ENCODE measurements at places on chromosomes 2 and 18.

GRCh38 chr2:41832218-41832617 is 215.6 kb upstream of the PKDCC start:
- DNase-seq, result no peak

DNA sequence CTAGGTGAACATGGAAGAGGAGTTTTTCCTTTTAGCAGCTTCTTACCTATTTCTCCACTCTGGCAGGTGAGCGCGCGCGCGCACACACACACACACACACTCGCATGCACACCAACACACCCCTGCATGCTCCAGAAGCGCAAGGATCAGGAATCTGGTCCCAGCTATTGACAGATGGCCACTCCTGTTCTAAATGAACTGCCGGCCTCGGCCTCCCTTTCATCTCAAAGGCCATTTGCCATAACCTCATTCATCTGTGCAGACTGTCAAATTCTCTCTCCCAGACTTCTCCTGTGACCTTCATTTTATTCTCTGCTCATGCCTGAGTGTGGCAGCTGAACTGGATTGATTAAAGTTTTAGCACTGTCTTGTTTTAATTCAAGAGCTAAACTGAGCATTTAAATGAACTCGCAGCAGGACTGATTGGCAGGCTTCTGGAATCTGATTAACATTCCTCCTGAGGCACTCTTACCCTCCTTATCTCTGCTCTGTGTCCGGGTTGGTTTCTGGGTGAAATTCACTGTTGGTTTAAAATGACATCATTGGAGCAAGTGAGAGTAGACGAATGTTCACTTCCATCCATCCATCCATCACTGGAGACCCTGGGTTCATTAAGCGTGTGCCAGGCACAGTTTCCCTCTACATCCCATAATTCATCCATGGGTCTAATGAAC is 58.8 kb downstream of the FECH start:
- no peak for DNase-seq

DNA sequence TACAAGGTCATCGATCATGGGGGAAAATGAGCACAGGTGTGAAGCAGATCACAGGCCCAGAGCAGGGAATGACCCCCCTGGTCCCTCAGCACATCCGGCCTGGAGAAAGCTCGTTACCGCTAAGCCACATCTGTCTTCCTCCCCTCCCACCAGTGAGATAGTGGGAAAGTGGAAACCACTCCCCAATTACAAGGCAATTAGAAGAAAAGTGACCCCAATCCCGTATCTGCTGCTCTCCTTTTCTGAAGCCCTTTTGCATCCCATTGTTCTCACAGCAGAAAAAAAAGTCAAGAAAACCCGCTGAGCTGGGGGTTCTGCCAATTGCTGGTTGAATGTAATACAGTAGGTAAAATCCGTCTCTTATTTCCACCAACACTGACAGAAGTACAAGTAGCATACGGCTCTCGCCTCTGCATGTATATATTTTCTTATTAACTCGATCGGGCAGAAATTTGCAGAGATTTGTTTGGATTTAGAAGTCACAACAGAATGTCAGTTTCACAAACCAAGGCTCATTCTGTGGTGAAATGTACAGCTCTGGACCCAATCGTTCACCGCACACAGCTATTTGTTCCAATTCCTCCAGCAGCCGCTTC is 287.0 kb downstream of the TCF4 start:
- no peak for DNase-seq

DNA sequence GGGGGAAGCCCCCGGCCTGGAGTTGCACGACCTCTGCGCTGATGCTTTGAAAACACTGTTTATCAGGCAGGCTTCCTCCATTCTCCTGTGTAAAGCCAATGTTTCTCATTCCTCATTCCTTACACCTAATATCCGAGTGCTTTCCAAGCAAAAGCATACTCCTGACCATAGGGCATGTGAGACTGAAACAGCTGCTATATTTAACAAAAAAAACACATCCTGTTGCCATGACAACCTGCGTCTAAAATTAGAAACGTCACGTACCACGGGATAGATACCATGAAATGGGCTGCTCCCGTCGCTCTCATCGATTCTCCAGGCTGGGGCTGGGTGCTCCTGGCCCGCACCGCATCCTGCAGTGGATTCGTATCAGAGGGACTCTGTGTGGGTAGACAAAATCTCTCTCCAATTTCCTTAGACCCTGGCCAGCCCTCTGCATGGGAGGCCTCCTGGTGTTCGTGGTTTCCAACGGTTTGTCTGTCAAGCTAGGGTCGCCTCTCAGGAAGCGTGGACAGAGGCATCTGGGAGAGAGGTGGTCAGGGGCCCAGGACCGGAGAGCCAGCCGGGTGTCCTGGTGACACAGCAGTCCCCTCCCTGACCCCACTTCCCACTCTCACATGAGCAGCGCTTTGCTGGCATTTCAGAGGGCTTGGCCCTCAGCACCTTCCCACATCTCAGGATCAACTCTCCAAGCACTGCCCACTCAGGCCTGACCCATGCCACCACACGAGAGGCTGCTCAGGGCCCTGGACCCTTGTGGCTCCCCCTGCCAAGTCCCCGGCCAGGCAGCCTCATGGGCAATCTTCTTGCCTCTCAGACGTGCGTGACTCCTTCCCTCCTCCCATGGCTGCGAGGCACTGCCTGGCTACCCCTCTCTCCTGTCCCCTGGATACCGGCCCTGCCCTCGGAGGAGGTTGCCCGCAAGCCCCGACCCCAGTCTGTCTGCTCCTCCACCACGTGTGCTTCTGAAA is 268.1 kb downstream of the NDUFA10 start:
- DNase-seq, result no peak

GRCh38 chr2:46492301-46492700 is 12.9 kb downstream of the TMEM247 start:
- no peak for DNase-seq

DNA sequence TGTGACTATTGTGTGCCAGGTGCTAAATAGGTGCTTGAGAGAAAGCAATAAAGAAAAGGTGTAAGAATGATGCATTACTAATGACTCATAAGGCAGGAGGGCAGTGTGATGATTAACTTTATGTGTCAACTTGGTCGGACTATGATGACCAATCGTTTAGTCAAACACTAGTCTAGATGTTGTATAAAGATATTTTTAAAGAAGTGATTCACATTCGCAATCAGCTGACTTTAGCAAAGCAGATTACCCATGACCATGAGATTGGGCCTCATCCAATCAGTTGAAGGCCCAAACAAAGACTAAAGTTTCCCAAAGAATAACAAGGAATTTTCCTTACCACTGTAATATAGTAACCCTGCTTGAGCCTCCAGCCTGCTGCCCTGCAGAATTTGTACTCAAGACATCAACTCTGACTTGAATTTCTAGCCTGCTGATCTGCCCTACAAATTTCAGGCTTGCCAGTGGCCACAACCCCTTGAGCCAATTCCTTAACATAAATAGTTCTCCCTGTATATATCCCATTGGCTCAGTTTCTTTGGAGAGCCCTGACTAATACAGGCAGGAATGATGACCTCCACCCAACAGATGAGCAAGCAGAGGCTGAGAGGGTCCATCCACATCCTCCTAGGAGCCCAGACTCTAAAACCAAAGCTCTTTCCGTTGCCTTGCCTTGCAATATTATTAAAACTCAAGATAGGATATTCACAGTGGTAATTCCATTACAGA is 132.6 kb downstream of the ACTR3 start:
- DNase-seq, result no peak

DNA sequence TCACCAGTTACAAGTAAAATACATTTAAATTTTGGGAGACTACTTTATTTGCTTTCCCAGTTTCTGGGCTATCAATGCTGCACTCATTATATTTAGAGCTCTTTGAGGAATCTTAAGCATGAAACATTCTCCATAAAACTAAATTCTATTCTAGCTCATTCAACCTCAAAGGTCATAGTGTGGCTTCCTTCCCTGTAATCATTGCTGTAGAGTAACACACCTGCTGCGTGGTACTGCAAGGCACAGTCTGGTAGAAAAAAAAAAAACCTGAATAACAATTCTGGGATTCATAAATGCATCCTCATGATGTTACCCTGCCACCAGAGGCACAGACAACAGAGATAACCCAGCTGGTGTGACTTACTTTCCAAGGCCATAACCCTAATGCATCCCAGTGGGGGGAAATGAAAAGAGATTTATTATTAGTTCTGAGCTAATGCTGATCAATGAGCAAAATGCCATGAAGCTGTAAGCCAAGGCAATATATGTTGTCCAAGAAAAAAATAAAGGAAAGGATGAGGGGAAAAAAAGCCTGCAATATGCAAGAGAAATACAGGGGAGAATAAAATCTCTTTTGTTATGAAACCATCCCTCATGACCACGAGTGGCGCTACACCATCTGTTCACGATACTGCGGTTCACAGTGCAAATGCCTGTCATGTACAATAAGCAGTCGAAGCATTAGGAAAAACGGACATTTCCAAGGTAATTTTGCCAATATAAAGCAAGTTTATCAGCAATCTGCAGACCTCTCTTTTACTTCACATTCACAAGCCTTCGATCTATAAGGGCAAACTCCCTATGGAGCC is 1481.6 kb upstream of the PIK3C3 start:
- no peak for DNase-seq

DNA sequence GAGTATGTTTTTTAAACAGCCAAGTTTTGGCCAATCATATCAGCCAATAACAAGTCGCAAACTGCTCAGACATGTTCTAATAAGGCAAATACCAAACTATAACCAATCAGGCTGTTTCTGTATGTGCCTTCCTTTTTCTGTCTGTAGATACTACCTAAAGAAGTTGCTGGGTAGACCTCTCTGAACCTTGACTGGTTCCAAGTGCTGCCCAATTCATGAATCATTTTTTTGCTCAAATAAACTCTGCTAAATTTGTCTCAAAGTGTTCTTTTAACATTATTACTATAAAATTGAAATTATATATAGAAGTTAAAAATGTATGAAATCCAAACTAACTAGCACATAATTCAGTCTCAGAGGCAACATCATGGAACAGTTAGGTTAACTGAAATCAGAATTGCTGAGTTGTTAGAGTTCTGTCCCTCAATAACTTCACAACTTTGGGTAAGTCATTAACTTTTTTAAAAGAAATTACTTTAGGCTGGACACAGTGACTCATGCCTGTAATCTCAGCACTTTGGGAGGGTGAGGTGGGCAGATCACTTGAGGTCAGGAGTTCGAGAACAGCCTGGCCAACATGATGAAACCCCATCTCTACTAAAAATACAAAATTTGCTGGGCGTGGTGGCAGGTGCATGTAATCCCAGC is 4.9 kb upstream of the TTC21B start:
- DNase-seq, result no peak

DNA sequence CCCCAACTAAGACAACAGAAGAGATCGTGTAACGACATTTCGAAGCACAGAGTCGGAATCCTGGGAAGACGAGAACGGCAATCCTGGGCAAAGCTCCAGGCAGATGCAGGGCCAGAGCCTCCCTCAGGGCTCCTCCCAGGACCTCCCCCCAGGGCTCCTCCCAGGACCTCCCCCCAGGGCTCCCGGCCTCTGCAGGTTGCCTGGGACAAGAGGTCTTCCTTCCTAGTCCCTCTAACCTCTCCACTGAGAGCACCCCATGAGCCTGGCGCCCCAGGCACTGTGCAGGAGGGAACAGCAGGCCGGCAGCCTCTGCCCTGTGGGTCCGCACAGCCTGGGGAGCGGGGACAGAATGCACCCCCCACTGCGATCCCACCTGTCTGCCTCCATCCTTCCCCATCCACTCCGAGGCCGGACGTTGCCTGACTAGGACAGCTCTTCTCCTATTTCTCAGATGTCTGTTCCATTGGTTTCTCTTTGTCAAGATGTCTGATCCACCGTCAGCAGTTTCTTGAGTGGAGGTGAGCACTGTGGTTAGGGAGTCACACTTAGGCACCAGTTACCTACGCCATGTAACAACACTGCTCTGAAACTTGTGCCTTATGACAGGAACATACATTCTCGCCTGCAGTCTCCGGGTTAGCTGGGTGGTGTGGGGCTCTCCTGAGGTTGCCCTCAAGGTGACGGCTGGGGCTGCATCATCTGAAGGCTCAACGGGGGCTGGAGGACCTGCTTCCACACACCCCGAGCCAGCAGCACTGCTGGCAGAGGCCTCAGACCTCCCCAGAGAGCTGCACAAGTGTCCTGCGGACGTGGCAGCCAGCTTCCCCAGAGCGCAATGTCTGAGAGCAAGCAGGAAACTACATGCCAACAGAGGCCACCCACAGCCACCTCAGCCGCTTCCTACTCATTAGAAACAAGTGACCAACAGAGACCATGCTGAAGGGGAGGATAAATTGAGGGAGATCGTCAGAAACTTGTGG is 28.9 kb downstream of the ADI1 start:
- DNase-seq, result no peak

DNA sequence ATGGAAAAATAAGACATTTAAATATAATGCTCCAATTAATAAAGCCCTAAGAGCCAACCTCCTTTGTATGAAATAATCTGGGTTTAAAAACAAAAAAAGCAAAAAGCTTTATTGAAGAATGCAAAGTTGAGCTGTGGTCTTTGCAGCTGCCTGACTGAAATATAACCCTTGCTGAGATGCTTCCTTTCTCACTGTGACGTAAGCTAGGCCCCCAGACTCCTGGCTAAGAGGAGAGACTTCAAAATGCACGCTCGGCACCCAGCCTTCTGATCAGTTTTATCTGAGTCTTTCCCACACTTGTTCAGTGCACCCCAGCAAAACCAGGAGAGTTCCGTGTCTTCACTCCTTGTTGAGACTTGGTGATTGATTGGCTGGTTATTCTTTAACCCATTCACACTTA is 115.3 kb downstream of the BCL11A start:
- no peak for DNase-seq

- no peak for DNase-seq
Observed at GRCh38 chr18:26134107-26134506, 438 bp downstream of the PSMA8 start.

GRCh38 chr2:99489761-99490622 is at the start of gene REV1:
REV1 (minus strand) TSS chr2:99490017; CDS start chr2:99464975, 25,042 bp downstream.
- DNase-seq, result peak; percentile 95

DNA sequence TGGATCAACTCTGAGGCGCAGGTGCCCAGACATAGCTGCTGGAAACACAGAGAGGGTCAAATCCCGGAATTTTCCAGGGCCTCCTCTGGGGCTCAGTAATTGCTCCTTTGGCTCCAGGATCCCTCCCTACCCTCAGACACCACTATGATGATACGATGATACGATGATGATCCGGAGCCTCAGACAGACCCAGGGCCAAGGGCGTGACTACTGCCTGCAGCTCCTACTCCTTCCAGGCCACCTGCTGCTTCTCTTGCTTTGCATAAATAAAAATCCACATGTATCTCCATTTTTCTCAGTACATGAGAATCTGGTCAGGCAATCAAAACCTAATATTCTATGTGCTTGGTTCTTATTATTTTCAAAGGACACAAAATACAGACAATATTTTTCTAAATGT is 33.7 kb downstream of the MRPL35 start:
- DNase-seq, result no peak

GRCh38 chr2:8659092-8659734 is 22.6 kb upstream of the ID2 start:
- no peak for DNase-seq

DNA sequence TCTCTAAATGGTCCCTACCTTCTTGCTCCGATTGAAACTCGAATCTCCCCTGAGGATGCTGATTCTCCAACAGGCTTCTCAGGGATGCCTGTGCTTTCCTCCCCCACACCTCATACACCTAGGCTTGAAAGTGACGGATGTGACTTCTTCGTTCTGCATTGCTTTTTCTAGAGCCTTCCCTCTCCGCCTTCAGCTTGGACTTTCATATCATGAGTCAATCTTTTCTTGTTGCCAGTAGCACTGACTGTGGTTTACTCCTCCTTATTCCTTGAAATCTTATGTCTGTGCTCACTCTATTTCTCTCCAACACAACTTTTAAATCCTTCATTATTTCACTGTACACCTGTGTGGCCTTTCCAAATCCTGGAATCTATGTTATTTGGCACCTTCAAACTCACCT is 451.4 kb downstream of the TMX3 start:
- no peak for DNase-seq

GRCh38 chr18:10002280-10002679 is 88.5 kb downstream of the VAPA start:
- no peak for DNase-seq

- DNase-seq, result no peak
Observed at GRCh38 chr2:225668606-225669266, 269.2 kb downstream of the NYAP2 start.

Data from activated naive CD4-positive, alpha-beta T cell (primary cell).